Suppressor macrophage treated with lipopolysaccharide for 1 hour (primary cell): ENCODE measurements at places on chromosomes 3 and 15.

DNA sequence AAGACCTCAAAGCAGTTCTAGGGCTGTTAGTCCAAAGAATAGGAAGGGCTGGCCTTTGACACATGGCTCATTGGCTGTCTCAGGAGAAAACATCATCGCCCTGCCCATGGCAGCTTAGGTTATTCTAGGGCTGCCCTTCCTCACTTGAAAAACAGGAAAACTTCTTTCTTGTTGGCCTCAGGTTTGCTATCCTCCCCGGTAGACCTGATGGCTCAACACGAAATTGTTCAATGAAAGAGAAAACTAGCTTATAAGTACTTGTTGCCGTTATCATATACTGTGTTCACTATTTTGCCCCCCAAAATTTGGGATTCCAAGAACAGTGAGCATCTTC is 602 bp upstream of the SLTM start:
- DNase-seq, result no peak

- no peak for DNase-seq
Measured at GRCh38 chr3:115789481-115789880, 166.2 kb downstream of the GAP43 start.

GRCh38 chr3:45491344-45491743 is 103.0 kb downstream of the LARS2 start:
- DNase-seq, result no peak

- no peak for DNase-seq
Measured at GRCh38 chr3:171219258-171219657, 192.7 kb upstream of the SLC2A2 start.

DNA sequence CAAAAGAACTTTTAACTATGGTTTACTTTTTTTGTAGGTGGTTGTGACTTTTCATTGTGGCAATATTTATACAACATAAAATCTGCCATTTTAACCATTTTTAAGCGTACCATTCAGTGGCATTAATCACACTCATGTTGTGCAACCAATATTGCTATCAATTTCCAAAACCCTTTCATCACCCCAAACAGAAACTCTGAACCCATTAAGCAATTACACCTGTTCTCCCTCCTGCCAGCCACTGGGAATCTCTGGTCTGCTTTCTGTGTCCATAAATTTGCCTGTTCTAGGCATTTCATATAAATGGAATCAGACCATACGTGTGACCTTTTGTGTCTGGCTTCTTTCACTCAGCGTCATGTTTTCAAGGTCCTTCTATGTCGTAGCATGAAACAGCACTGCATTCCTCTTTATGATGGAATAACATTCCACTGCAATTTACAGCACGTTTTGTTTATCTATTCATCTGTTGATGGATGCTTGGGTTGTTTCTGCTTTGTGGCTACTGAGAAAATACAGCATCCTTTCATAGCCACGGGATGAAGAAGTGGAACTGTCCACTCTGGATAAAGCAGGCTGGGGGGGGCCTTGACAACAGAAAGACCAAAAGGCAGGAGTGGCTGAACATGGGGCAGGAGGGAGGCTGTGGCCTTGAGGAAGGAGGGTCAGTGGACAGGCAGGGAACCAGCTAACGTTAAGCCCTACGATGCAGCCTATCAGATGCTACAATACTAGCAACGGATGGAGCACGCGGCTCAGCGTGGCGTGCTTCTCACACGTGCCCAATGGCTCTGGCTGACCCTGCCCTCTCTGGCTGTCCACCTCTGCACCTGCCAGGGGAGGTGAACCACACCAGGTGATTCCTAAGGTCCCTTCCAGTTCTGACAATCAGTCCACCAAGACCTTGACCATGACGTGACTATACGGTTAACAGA is 110.9 kb downstream of the SEC22A start:
- DNase-seq, result no peak
